Gastrocnemius medialis (tissue), 4 donors: ENCODE measurements at places on chromosomes 5 and 9. TPM values are rescaled to one million over a fixed set of nuclear protein-coding genes. Genes with fewer than 3 reads are reported as not detected.

DNA sequence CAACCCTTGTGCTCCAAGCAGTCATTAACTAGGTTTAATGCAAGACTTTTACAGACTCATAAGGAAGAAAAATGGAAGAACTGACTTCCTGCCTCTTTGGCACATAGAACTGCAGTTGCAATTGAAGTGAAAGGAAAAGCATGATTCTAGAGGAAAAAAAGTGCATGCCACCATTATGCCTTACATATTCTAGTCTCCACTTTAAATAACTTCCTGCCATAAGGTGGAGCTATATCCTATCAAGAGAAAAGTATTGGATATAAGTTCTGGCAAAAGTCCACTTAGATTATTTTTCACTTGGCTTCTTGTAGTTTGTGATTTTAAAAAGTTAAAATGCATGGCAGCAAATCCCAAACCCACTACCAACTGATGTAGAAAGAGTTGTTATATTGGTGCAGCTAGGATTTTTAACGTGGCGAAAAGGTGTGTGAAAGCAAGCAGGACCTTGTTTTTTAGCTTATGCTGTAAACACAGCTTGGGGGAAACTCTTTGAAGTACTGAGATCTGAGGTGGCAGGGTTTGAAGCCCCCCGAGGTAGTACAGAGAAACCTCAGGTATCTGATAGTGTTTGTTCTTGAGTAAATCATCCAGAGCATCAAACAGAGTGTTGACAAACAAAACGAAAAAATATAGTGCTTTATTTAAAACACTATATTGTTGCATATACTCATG lies 117.9 kb downstream of the ANXA1 start:
- H3K4me1 ChIP-seq: no peaks in the 10 kb centered on the region
- no peak overlapping the region for H3K27ac ChIP-seq
- no peaks in the 10 kb centered on the region for H3K27me3 ChIP-seq
- no peaks in the 10 kb centered on the region for H3K36me3 ChIP-seq
- no peak for DNase-seq

DNA sequence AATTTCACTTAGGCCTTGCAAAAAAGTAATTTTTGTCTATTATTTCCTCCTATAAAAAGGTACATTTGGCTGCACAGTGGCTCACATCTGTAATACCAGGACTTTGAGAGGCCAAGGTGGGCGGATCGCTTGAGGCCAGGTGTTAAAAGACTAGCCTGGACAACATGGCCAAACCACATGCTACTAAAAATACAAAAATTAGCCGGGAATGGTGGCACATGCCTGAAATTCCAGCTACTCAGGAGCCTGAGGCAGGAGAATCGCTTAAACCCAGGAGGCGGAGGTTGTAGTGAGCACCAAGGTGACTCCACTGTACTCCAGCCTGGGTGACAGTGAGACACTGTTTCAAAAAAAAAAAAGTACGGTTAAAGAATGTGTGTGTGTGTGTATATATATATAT lies 15.7 kb downstream of the NUP155 start:
- H3K36me3 ChIP-seq: no peaks in the 10 kb centered on the region
- no peaks in the 10 kb centered on the region for H3K4me1 ChIP-seq
- no peak overlapping the region for H3K4me3 ChIP-seq
- no peak for DNase-seq
- H3K27me3 ChIP-seq: no peaks in the 10 kb centered on the region
- no peak overlapping the region for H3K27ac ChIP-seq

DNA sequence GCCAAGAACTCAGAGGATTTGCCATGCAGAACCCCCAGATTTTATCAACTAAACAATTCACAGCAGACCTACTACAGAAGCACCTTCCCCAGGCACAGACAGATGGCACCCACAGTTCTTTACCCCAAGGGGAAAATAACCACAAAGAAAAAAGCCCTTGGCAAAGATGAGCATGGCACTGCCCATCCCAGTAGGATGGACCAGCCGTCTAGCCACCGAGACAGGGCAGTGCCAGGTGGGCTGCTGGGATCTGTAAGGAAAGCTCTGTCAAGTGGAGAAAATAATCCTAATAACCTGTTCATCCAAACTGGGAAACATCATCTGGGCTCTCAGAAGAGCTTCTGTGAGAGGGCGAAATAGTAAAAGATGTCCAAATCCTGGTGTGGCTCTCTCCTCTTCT lies 130.0 kb downstream of the COL23A1 start:
- no peak overlapping the region for H3K4me3 ChIP-seq
- no peak overlapping the region for H3K27ac ChIP-seq
- no peak for DNase-seq

Gene PCDHB15
- 0.61 TPM for total RNA-seq

Gene NDOR1
- 2.4 TPM for total RNA-seq
